CD4-positive, alpha-beta T cell treated with Interleukin-12 subunit alpha and Interleukin-12 subunit beta, for 1 hour (primary cell): ENCODE measurements at places on chromosomes 2 and 18.
A peak's percentile ranks its signal among the peaks of the same experiment; 100 is the strongest.

DNA sequence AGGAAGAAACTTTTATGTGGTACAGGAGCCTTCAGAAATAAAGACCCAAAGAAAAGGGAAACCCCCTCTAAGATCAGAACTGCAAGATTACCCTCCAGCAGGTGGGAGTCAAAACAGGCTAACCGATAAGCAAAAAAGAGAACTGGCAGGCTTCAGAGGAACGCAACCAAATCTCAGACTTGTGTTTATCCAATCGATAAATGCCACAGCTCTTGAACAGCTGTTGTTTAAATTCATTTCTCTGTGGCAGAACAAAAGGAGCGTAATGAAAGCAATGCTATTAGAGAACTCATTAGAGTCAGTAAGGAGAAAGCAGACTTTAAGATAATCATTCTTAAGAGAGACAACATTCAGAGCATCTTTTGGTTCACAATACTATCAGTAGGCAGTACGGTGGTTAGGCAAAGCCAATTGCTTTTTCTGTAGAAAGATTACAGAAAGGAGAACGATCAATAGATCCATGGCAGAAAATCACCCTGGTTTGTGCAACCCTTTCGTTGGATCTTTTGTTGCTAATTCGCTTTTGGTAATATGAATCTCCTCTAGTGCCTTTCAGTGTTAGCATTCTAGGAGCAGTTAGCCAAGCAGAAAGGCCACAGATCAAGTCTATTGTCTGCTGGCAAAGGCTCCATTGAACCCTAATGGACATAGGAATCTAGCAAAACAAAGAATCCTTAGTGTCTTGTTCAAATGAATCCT lies 476.4 kb upstream of the CHST9 start:
- no peak for DNase-seq

DNA sequence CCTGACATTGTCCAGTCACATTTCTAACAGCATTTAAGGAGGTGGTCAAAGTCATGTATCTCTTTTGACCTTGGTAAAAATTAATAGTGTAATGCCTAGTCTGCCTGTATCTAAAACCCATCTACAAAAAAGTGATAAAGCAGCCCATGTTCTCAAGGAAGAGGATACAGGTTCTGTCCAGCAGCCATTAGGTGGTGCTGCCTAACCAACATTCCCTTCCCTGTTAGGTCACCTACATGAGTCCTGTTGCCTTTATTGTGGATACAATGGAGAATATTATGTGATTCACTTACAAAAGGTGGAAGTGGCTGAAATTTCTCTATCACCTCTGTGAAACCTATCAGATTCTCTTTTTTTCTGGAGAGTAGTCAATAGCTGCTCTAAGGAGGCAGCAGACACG lies 52.5 kb downstream of the AQP4 start:
- DNase-seq: no peak

GRCh38 chr2:72936660-72937355 lies 19.5 kb downstream of the EMX1 start:
- DNase-seq: no peak

DNA sequence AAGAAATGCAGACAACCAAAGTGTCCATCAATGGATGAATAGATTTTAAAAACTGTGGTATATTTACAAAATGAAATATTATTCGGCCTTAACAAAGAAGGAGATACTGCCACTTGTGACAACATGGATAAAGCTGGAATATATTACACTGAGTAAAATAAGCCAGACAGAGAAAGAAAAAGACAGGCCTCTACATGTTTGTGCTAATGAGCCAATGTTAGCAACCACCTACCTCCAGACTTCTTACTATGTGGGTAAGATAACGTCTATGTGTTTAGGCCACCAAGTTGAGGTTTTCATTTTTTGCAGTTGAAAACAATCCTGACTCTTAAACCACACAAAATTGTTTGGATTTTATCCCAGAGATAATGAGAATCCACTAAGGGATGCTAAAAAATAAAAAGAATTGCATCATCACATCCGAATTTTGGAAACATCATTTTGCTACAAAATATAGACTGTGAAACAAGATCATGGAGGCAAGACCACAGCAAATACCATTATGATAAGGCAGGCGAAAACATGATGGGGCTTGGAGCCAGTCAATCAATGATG lies 47.0 kb downstream of the EVA1A start:
- no peak for DNase-seq

GRCh38 chr2:134402410-134402809 lies 148.5 kb downstream of the MGAT5 start:
- no peak for DNase-seq

- DNase-seq: no peak
Observed at GRCh38 chr2:9807555-9808305, 35.5 kb upstream of the TAF1B start.

DNA sequence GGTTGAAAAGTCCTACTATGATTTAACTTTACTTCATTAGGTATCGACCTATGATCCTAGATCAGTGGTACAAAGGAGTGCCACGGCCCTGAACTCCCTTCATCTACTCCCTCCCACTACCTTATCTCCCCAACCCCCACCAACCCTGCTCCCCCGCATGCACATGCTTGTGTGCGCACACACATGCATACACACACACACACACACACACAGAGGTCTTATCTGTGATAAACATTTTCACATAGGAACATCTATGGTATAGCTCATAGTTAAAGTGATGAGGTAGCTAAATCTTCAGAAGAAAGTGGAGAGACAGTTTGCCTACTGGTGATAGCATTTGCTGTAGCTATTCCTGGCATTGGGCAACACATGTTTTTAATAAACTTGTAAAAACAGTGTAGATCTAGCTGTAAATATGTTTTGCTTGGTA lies 471.3 kb downstream of the ZEB2 start:
- no peak for DNase-seq

DNA sequence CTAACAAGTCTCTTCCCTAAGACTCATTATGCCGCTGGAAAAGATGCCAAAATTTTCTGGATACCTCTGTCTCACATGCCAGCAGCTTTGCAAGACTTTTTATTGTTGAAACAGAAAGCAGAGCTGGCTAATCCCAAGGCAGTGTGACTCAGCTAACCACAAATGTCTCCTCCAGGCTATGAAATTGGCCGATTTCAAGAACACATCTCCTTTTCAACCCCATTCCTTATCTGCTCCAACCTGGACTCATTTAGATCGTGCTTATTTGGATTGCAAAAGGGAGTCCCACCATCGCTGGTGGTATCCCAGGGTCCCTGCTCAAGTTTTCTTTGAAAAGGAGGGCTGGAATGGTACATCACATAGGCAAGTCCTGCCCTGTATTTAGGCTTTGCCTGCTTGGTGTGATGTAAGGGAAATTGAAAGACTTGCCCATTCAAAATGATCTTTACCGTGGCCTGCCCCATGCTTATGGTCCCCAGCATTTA lies 26.3 kb downstream of the DHRS9 start:
- no peak for DNase-seq

- no peak for DNase-seq
Observed at GRCh38 chr2:138846216-138846821, 66.1 kb upstream of the NXPH2 start.

GRCh38 chr18:22731398-22731797 lies 201.7 kb upstream of the RBBP8 start:
- DNase-seq: no peak

DNA sequence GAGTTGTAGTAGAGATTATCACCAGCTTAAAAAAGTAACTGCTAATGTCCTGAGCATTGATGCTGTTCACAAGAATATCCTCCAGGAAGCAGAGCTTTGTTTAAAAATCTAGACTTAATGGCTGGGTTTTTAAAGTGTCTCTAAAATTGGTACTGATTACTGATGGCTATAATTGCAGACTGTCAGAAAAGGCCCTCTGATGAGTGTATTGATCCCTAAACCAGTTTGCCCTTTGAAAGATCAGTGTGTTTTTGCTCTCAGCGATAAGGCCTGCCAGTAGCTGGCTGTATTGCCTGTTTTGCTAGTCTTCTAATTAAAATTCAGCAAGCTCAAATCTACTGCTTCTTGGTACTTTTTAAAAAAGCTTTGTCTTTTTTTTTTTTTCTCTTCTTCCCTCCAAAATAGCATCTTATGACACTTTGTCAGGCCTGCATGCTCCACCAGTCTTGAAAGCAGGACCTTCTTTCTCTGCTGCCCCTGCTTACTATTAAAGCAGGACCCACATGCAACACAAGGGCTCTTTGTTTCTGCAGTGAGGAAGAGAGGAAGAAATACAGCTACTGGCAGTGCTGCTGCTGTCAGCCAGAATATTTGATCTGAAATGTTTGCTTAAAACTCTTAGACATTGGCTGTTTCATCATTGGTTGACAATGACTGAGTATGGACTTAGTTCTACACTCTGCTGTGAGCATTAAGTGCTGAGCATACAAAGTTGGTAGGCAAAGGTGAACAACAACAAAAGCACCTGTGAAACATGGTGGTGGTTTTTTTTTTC lies 1.8 kb downstream of the SEC11C start:
- no peak for DNase-seq

- peak; percentile 66 for DNase-seq
Observed at GRCh38 chr2:191126386-191127085, 24.3 kb downstream of the STAT4 start.

DNA sequence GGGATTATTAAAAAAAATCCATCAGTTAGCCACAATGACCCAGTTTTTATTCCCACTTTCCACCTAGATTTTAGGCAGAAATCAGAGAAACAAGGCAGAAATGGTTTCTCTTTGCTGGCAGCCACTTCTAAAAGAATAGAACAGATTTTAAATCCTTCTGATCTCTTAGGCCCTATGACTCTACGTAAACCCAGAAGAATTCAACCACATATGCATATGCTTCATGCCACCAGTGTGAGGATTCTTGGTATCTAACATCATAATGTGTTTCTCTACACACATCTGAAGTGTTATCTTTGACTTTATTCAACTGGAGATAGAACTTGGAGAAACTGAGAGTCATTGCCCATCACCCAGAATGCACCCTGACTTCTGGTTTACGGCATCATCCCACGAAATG lies 128.7 kb upstream of the TANK start:
- DNase-seq: no peak

GRCh38 chr2:213868526-213868925 lies 542.3 kb upstream of the VWC2L start:
- DNase-seq: no peak

DNA sequence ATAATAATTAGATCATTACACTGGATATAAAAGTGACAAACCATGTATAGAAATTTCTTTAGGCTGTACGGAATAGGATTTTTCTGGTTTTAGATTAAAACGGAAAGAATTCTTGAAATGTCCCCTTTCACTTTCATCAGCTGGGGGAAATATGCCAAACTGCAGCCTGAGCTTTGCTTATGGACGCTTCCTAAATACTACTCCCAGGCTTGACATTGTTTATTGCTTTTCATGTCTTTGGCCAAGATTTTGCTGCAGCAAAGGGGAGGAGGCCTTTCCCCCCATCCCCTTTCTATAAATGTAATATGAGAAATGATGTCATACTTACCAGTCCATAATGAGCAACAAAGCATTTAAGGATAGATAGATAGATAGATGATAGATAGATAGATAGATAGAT lies 158.4 kb downstream of the MAP2 start:
- no peak for DNase-seq

DNA sequence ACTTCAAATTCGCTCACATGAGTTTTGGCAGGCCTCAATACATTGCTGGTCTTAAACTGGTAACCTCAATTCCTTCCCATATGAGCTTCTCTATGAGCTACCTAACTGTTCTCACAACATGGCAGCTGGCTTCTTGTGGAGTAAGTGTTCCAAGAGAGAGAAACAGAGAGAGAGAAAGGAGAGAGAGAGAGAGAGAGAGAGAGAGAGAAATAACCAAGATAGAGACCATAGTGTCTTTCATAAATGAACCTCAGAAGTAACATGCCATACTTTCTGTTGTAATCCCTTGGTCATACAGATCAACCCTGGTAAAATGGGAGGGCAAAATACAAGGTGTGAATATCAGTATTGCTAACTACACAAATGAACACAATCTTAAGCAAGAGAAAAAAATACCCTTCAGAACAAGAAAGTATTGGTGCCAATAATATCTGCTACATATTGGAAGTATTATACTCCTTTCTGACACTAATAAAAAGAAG lies 33.2 kb upstream of the UBE2E3 start:
- DNase-seq: no peak

DNA sequence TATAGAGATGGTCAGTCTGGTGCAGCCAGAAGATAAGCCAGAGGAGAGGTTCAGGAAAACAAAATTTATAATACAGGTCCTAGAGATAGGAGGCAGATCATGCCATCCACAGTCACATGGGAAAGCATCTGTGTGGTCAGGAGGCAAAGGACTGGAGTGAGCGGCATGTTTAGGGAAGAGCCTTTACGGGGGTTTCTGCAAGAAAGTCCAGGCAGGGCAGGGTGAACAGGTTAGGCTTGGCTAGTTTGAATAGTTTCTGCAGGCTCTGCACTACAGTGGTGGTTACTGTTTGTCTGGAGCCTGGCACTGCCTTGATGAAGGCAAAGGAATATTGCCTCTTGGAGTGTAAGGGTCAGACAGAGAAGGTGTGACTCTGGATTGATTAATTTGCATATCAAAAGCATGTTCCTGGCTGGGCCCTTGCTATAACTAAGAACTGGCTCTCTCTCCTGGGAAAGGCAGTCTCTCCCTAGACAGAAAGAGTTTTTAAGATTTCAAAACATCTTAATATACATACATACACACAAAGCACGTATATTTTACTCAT lies 1034.7 kb upstream of the CHAC2 start:
- DNase-seq: no peak

DNA sequence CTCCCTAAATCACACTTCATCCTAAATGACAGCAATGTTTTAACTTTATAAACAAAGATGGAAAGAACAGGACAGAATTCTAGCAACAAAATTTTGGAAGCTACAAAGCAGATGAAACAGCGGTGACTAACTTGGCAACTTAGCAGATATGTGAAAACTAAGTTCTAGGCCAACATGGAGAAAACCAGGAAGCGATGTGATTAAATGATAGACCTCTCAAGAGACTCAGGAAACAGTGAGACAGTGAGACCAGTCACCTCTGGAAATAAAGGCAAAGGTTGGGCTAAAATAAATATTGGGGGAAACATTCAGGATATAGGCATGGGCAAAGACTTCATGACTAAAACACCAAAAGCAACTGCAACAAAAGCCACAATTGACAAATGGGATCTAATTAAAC lies 24.4 kb upstream of the ZBTB7C start:
- no peak for DNase-seq

- no peak for DNase-seq
Observed at GRCh38 chr2:12341920-12342319, 374.8 kb upstream of the TRIB2 start.

DNA sequence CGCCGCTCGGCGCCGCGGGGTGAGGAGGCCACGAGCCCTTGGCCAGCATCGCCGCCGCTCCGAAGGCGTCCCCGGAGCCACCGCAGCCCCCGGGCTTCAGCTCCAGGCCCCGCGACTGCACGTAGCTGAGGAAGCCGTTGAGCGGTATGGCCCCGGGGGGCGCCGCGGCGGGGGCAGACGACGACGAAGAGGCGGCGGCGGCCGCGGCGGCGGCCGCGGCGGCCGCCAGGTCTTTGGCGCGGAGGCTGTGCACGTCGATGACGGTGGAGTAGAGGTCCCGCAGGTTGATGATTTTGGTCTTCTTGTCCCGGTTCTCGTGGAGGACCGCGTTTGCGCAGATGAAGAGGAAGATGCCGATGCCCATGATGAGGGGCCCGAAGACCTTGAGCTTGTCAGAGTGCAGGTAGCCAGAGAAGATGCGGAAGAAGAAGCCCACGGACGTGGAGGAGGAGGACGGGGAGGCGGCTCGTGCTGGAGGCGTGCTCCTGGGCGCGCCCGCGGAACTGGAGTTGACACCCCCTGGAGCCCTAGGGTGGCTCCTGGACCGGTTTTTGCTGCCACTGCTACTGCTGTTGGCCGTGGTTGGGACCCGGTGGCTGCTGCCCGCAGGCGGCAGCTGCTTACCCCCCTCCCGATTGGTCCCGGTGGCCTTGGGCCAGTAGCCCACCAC lies 4.0 kb downstream of the TMEM200C start:
- no peak for DNase-seq
